ENCODE measurements at places on chromosomes 1 and 21.

DNA sequence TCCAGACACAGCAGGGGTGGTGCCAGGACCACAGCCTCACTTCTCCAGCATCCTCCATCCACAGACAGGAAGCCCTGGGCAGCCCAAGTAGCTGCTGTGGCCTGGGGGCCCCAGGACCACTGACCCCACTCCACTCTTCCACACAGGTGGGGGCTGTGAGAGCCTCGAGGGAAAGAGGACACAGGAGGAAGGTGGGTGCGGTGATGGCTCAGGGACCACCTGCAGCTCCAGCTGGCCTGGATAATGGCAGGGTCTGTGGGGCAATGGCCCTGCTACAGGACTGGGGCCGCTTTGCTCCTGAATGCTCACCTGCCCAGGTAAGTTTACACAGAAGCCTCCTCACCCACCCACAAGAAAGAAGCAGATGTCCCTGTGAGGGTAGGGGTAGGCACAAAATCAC is 18.3 kb upstream of the PRSS38 start:
- no peaks in the 10 kb centered on the region for H3K36me3 ChIP-seq
- H3K27me3 ChIP-seq = no peaks in the 10 kb centered on the region
- DNase-seq = no peak
- no peak overlapping the region for H3K4me3 ChIP-seq
- H3K4me1 ChIP-seq = no peaks in the 10 kb centered on the region

- H3K4me1 ChIP-seq = no peaks in the 10 kb centered on the region
- no peaks in the 10 kb centered on the region for H3K27me3 ChIP-seq
- no peak overlapping the region for H3K27ac ChIP-seq
- H3K36me3 ChIP-seq = no peaks in the 10 kb centered on the region
- DNase-seq = no peak
Measured at GRCh38 chr21:41011951-41012366, 156.0 kb upstream of the BACE2 start.

DNA sequence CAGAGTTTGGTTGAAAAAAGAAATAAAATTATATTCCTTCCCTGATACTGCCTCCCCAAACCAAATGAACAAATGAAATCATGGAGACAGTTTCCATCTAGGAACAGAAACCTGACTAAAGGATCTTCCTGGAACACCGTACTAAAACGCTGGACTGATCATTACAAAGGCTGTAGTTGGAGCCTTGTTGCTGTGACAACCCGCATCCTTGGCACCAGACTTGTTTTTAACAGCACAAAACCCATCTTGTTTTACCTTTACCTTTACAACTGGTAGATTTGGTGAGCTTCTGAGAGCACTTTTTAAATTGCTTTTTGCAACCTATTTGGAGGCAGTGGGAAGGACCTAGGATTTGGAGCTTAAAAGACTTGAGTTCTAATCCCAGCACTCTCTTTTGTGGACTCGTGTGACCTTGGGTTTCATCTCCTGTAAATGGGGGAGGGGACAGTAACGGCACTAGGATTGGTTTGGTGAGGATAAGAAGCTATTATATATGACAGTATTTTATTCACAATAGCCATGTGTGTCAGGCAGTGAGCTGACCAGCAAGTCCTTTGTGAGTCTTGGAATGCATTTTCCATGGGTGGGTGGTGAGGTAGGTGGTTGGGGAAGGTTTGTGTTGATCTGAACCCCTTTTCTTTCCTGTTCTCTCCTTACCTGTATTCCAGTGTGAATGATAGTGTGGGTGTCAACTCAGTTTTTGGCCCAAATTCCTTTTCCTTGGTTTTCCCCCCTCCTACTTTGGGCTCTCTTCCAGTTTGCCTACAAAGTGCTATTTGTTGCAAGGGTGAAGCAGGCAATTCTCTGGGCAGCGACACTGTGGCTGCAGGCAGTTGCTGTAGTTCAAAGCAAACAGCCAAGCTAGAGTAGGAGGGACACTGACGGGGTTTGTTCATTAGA is 12.6 kb downstream of the LRRC8D start:
- no peak overlapping the region for H3K4me3 ChIP-seq
- no peak for DNase-seq
- no peaks in the 10 kb centered on the region for H3K27me3 ChIP-seq
- H3K36me3 ChIP-seq = peaks cover 2% of the 10 kb centered on the region
- peaks cover 32% of the 10 kb centered on the region for H3K4me1 ChIP-seq

GRCh38 chr1:230570724-230571360 is 71.4 kb upstream of the COG2 start:
- H3K4me3 ChIP-seq = no peak overlapping the region
- no peaks in the 10 kb centered on the region for H3K36me3 ChIP-seq
- peaks cover 4% of the 10 kb centered on the region for H3K27me3 ChIP-seq
- no peak for DNase-seq

- peaks cover 14% of the 10 kb centered on the region for H3K4me1 ChIP-seq
- H3K27ac ChIP-seq = no peak within 1 kb of the TSS
- peak within 1 kb of the TSS; percentile 51 for H3K4me3 ChIP-seq
- no peaks in the 10 kb centered on the region for H3K36me3 ChIP-seq
- H3K27me3 ChIP-seq = peaks cover 52% of the 10 kb centered on the region
Measured at GRCh38 chr1:6260961-6261614, at the start of gene GPR153. Gene GPR153, minus strand, starts transcription at chr1:6261098. Its CDS starts 6,193 bp downstream, at chr1:6254905.

DNA sequence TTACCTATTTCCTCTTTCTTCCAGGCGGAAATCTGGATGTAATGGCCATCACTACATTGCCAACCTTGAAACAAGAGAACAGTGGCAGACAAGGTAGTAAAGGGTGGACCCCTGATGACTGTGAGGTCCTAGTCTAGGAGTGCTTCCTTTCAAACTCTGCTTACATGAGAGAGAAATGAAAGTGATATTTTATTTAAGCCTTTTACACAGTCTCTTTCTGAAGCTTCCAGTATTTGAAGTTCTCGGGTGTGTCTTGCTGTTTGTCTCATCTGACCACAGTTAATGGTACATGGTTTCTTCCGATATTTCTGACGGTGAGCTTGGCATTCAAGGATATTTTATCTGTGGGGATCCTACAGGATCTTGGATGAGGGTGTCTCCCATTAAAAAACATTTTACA is 215.2 kb downstream of the SLC45A1 start:
- peaks cover 19% of the 10 kb centered on the region for H3K4me1 ChIP-seq
- no peaks in the 10 kb centered on the region for H3K27me3 ChIP-seq
- no peak for DNase-seq
- peak overlapping the region; percentile 7 for H3K27ac ChIP-seq

GRCh38 chr1:61056196-61056572 is 26.2 kb upstream of the NFIA start:
- H3K36me3 ChIP-seq = no peaks in the 10 kb centered on the region
- peak overlapping the region; percentile 95 for H3K4me3 ChIP-seq
- no peak overlapping the region for H3K27ac ChIP-seq
- H3K4me1 ChIP-seq = peaks cover 46% of the 10 kb centered on the region
- DNase-seq = no peak
- H3K27me3 ChIP-seq = no peaks in the 10 kb centered on the region

DNA sequence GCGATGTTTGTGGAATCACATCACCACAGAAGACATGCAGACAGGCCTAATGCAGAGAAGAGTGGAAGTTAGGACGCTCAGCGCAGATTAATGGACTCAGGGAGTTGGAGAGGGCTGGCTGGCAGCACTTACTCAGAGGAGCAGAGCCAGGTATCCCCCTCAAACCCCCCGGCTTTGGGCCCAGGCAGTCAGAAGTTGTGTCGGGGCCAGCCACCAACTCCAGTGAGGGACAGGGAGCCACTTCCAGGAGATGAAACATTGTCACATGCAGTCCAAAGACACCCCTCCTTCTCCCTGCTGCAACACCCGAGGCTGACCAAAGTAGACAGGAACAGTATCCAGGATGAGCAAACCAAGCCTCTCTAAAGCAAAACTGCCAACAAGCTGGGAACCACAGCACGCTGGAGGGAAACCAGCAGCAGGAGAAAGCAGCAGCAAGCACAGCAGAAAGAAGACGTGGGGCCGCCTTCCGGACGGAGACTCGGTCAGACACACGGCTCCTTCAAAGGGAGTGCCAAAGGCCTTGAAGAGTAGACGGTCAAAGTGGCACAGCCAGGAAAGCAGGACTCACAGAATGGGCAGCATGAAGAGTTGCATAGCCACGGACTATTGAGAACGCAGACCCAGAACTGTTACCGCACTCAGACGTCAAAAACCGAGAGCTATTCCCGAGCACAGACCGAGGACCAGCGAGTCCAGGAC is 149.3 kb downstream of the PCBP3 start:
- H3K4me1 ChIP-seq = no peaks in the 10 kb centered on the region
- no peak overlapping the region for H3K27ac ChIP-seq
- H3K4me3 ChIP-seq = no peak overlapping the region
- H3K36me3 ChIP-seq = no peaks in the 10 kb centered on the region

DNA sequence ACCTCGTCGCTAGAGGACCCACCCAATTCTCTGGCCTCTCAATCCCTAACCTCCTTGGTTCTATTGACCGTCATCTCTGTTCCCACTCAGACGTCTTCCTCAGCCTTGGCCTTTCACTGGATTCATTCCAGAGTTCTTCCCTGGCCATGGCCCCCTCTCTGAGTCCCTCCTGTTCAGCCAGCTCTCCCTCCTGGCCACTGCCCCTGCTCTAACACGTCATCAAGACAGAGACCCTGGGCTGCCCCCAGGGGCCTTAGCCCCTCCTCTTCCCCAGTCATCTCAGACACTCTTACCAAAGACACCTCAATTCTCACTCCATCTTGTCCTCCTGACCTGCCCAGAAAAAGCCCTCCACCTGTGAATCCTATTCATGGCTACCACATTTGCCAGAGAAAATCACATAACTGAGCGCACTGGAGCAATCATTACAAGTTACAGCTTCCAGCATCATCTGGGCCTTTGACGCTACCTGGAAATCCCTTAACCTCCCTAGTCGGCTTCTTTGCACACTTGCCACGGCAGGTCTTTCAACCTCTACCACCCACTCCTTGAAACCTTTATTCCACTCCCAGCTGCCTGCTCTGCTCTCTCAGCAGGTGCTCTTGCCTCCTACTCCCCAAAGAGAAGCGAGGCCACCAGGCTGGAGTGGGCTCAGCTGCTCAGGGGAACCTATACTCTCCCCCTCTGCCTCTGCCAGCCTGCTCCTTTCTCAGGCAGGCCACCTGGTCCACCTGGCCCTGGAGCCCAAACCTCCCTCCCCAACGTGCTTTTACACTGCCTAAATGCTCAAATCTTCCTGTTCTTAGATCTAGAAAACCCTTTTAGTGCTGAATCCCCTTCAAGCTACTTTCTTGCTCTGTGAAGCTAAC is 14.0 kb downstream of the DCST2 start:
- H3K36me3 ChIP-seq = peaks cover 20% of the 10 kb centered on the region
- H3K4me3 ChIP-seq = no peak overlapping the region
- no peaks in the 10 kb centered on the region for H3K27me3 ChIP-seq
- no peak overlapping the region for H3K27ac ChIP-seq
- no peak for DNase-seq

- H3K4me3 ChIP-seq = no peak overlapping the region
- no peaks in the 10 kb centered on the region for H3K36me3 ChIP-seq
- no peaks in the 10 kb centered on the region for H3K27me3 ChIP-seq
- no peak overlapping the region for H3K27ac ChIP-seq
- H3K4me1 ChIP-seq = no peaks in the 10 kb centered on the region
Measured at GRCh38 chr21:16426936-16427335, 697.2 kb downstream of the USP25 start.

- H3K27ac ChIP-seq = no peak overlapping the region
- no peak for DNase-seq
- no peaks in the 10 kb centered on the region for H3K4me1 ChIP-seq
- no peak overlapping the region for H3K4me3 ChIP-seq
- no peaks in the 10 kb centered on the region for H3K27me3 ChIP-seq
- H3K36me3 ChIP-seq = no peaks in the 10 kb centered on the region
Measured at GRCh38 chr1:59532102-59532501, 235.2 kb downstream of the FGGY start.

DNA sequence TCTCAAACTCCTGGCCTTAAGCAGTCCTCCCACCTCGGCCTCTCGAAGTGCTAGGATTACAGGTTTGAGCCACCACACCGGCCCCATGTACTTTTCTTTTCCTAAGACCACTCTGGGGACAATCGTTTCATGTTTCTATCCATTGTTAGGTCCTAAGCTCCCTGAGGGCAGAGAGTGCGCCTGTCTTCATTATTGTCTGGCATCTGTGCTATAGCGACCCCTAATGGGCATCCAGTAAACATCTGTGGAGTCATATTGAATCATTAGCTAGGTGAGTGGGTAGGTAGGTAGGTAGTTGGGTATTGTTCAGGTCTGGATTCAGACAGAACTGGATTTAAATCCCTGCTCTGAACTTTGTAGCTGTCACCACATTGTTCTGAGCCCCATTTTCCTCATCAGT is 66.1 kb downstream of the TMEM53 start:
- peaks cover 5% of the 10 kb centered on the region for H3K4me1 ChIP-seq
- DNase-seq = no peak
- H3K27ac ChIP-seq = no peak overlapping the region
- peaks cover 36% of the 10 kb centered on the region for H3K36me3 ChIP-seq
- H3K4me3 ChIP-seq = no peak overlapping the region

- H3K4me1 ChIP-seq = peaks cover 11% of the 10 kb centered on the region
- H3K36me3 ChIP-seq = no peaks in the 10 kb centered on the region
- H3K4me3 ChIP-seq = no peak overlapping the region
- DNase-seq = peak; percentile 94
- H3K27me3 ChIP-seq = no peaks in the 10 kb centered on the region
Measured at GRCh38 chr1:158248118-158248517, 6.1 kb upstream of the CD1A start.

GRCh38 chr21:41170442-41170841 is 2.5 kb downstream of the BACE2 start:
- H3K4me3 ChIP-seq = no peak overlapping the region
- DNase-seq = peak; percentile 45
- H3K4me1 ChIP-seq = no peaks in the 10 kb centered on the region
- H3K27ac ChIP-seq = no peak overlapping the region
- peaks cover 8% of the 10 kb centered on the region for H3K27me3 ChIP-seq

DNA sequence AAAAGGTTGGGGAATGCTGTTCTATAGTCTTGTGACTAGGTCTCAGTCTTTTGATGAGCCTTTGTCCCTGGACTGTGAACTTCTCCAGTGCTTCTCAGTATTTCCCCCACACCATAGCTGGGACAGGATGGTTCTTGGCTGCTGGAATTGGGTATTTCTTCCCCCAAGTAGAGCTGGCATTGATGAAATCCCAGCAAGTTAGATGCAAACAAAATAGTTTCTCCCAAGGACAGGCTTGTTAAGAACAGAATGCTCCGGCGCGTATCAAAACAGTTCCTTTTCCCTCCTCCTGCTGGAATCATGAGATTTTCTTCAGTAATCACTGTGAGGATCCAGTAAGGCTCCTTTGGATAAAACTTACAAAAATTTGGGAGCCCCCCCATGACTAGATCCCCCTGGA is 162.6 kb downstream of the PIK3R3 start:
- no peaks in the 10 kb centered on the region for H3K27me3 ChIP-seq
- H3K36me3 ChIP-seq = peaks cover 29% of the 10 kb centered on the region
- H3K4me1 ChIP-seq = no peaks in the 10 kb centered on the region
- no peak for DNase-seq
- no peak overlapping the region for H3K4me3 ChIP-seq
- H3K27ac ChIP-seq = no peak overlapping the region

- DNase-seq = no peak
- H3K27ac ChIP-seq = no peak overlapping the region
- H3K36me3 ChIP-seq = no peaks in the 10 kb centered on the region
- peaks cover 3% of the 10 kb centered on the region for H3K27me3 ChIP-seq
- no peak overlapping the region for H3K4me3 ChIP-seq
Measured at GRCh38 chr1:245014247-245015029, 140.3 kb upstream of the KIF26B start.

- no peaks in the 10 kb centered on the region for H3K27me3 ChIP-seq
- peak; percentile 63 for DNase-seq
- H3K36me3 ChIP-seq = peaks cover 19% of the 10 kb centered on the region
- H3K4me3 ChIP-seq = peak overlapping the region; percentile 63
- peak overlapping the region; percentile 99 for H3K27ac ChIP-seq
- H3K4me1 ChIP-seq = peaks cover 15% of the 10 kb centered on the region
Measured at GRCh38 chr1:109624201-109625010, 4.8 kb downstream of the AMPD2 start.
